CD4-positive, alpha-beta T cell treated with Interleukin-15 for 4 hours (primary cell): ENCODE measurements at places on chromosomes 16 and 17.
A peak's percentile ranks its signal among the peaks of the same experiment; 100 is the strongest.

DNA sequence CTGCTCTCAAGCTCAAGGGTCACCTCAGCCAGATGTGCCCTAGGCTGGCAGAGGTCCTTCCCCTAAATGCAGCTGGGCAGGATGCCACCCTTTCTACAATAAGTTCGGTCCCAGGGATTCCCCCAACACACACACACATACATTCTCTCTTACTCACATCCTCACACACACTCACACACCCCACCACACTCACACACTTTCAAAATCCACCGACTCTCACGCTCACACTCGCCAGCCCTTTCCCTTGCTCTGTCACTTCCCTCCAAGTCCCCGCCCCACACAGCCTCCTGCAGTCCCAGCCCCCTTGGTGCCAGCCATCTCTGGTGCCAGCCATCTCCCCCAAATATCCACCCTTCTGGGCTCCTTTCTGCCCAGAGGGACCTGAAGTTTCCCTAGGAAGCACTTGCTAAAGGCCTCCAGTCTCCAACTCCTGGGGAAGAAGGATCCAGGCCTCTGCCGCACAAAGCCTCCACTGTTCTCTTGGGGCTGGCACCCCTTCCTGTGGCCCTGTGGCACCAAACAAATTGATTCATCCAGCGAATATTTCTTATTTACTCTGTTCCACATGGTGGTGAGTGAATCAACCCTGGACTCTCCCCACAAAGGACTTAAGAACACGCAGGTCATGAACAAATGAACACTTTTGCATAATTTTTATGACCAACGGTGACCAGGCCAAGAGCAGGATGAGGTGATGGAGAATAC lies 3.8 kb upstream of the USP36 start:
- DNase-seq = no peak

DNA sequence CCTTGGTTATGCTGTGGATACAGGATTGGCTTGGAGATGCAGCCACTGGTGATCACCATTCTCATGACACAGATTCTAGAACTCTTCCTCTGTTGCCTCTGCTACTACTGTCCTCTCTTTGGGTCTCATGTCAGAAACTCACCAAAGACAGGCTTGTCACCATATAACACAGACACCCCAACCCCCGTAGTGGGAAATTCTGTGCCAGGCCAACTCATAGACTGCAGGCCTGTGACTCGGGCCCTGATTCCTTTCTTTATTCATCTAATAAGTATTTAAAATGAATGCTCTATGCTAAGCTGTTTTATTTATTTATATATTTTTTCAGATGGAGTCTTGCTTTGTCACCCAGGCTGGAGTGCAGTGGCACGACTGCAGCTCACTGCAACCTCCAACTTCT lies 9.5 kb downstream of the CYB5D2 start:
- DNase-seq = no peak

- no peak for DNase-seq
Observed at GRCh38 chr16:83932955-83933673, 19.9 kb upstream of the OSGIN1 start.

GRCh38 chr16:21673469-21673868 lies 9.7 kb downstream of the OTOA start:
- DNase-seq = no peak

GRCh38 chr16:81942007-81942601 lies 69.2 kb downstream of the SDR42E1 start:
- no peak for DNase-seq

DNA sequence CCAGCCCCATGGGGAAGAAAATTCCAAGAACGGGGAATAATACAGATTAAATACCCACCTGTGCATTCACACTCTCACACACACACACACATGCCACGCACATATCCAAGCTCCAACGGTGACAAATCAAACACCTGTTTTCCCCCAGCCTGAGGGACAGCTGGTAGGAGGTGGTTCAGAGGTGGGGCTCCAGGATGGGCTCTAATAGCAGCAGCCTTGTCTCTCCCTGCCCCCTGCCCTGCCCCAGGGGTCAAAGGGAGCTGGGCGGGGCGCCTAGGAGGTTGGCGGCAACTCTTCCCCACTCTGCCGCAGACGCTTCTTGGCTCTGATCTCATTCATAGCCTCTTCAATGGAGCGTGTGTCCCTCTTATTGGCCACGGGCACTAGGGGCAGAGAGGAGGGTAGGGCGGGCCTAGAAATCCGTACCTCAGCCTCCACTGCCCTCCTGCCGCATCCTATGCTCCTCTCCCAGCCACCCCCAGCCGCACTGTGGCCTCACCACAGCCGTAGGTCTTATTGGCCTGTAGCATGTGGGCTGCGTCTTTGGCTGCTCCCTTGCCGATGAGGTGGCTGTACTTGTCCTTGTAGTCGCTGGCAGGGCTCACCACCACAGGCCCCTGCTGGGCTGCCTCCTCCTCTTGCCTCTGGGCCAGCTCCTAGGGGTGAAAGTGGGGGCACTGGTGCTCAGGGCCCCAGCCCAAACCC lies 8.2 kb downstream of the SPAG7 start:
- DNase-seq = no peak

DNA sequence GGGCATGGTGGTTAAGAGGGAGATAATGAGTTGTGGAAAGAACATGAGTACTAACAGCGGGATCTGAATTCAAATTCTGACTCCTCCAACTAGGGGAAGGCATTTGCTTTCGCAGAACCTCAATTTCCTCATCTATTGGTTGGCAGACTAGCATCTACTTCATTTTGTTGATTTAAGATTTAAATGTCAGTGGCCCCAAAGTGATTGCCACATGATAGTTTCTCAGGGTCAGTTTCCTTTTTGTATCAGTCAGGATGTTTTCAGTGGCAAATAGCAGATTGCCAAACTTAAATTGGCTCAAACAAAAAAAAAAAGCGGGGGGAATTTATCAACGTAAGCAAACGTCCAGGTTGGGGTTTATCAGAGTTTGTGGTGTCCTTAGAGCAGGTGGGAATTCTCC lies 25.1 kb upstream of the NOS2 start:
- DNase-seq = no peak

- DNase-seq = no peak
Observed at GRCh38 chr17:10177913-10178505, 20.4 kb downstream of the GAS7 start.

DNA sequence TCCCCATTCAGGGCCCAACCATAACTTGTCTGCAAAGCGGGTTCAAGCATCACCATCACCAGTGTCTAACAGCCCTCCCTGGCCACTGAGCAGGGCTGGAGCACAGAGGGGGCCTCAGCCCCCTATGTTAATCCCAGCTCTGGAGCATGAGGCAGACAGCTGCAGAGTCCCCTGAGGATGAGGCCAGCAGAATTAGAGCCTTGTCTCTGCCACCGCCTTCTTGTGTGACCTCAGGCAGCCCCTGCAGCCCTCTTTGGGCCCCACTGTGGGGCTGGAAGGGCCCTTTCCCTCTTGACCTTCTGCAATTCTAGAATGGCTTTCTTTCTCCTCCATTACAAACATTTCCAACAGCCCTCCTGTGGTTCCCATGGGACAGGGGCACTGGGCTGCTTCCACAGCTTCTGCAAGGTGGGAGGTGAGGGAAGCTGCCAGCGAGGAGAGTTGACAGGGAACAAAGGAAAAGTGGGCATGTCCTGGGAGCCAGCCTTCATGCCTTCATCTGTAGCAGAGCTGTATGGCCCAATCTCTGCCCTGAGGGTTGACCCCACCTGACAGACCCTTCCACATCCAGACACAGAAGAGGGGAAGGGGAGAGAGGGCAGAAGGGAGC lies 65.7 kb downstream of the TMEM132E start:
- no peak for DNase-seq

GRCh38 chr16:23296994-23297393 lies 5.1 kb upstream of the SCNN1B start:
- DNase-seq = no peak

DNA sequence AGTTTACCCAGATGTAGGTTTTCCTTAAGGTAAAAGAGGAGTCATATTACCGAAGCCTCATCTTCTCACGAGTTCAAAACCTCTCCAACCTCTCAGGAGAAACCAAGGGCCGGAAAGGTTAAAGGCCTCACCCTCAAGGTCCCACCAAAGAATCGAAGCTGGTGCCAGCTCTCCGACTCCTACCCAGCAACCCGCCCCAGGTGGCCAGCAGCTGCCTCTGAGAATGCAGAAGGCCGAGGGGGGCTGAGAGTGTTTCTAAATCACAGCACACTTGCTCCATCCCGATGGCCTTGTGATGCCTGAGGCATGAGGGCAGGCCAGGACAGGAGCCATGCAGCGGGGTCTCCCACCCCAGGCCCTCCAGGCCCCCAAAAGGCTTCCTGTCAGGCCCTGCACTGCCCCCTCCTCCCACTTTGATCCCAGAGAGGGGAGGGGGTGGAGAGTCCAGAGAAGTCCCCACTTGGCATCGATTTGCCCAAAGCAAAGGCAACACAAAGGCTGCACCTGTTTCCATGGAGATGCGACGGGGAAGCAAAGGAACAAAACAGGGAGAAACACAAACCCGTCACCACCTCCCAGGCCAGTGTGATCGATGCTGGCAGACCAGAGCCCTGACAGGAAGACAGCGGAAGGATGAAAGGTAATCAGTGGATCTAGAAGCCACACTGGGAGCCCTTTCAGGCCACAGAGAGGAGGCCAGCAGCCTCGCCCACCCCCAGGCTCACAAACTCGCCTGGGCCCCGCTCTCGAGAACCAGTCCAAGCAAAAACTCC lies 39.0 kb downstream of the CUEDC1 start:
- no peak for DNase-seq

GRCh38 chr16:11870399-11870798 lies 19.1 kb upstream of the RSL1D1 start:
- no peak for DNase-seq

- DNase-seq = no peak
Observed at GRCh38 chr17:67620636-67621035, 97.1 kb upstream of the NOL11 start.

DNA sequence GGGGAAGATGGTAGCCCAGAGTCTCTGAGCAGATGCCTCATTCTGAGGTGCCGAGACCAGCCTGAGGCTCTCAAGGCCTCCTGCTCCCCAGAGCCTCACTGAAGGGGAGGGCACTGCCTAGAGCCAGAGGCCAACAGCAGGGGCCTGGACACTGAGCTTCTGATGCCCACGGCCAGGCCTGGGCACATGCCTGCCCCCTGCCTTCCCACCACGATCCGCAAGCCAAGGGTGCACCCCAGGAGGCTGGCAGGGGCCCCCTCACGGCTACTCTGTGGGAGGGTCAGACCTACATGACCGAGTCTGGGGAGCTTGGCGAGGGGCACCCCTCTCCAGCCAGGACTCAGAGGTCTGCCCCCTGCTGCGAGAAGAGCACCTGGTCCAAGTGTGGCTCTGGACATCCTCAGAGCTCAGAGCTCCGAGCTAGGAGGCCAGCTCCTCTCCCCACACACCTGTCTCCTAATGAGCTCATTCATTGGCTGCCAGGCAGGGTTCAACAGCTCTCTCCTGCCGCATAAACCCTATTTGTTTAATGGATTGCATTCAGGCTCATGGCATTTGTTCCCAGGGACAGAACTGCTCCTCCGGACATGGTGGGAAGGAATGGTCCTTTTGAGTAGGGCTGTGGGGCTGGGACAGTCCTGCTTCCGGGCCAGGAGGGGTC lies 13.9 kb downstream of the OTOP3 start:
- DNase-seq = no peak

DNA sequence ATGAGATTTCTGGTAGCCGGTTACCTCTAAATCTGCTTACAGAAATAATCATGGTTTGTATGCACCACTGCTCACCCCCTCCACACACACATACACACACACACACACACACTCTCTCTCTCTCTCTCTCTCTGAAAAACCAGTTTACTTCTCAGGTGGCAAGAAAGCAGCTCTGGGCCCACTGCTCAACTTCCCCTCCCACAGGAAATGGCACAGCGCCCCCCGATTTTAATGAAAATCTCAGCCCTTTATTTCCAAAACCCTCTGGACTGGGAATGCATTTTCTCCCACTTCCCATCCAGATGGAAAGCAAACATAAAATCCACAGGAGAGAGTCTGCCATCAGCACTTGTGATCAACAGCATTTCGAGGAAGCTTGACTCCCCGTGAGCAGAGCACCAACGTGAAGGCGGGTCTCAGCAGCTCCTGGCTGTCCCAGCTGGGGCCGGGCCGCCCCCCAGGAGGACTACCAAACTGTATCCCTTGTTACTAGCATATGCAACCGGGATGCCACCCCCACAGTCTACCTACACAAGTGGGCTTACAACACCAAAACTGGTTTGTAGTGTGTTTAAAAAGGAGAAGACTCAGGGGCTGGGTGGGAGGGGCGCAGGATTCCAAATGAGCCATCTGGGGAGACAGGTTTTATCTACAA lies 121.1 kb downstream of the SLC39A11 start:
- DNase-seq = no peak

- peak; percentile 52 for DNase-seq
Observed at GRCh38 chr16:87874639-87875427, 5.5 kb upstream of the SLC7A5 start.

DNA sequence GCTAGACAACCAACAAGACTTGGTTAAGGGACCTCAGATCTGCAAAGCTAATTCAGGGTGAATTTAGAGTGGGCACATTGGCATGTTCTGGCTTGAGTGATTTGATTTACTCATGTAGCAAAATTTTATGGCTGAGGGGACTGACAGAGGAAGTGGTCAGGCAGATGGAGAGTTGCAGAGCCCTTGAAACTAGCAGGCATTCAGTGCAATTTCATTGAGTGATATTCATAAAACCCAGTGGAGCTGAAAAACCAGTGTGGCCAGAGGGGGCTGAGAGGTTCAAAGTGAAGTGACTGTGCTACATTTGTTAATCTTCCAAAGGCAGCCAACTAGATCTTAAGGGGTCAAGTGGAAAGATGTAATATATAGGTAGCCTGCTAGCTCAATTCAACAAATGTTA lies 2.2 kb upstream of the TMEM94 start:
- DNase-seq = no peak

DNA sequence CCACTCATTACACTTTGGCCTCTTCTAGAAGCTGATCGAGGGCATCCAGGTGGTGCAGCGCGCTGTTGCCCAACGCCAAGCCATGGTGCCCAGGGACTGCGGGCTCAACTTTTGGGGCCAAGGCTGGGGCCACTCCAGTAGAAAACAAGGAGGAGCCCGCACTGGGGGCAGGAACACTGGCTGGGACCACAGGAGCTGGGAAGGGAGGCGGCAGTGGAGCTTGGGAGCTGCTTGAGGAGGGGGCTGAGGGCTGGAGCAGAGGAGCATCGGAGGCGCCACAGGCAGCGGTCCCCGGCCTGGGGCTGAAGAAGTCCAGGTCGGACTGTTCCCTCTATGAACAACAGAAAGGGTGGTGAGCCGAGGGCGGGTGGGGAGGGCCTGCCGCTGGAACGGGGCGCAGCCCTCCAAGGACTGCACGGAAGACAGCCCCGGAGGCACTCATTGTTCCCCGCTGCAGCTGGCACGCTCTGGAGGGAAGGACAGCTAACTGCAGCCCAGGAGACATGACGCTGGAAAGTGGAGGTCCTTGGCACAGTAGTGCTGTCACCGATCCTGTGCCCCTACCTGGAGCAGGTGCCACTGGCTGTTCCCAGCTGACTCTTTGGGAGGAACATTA lies 21.5 kb downstream of the GGA3 start:
- DNase-seq = no peak

- no peak for DNase-seq
Observed at GRCh38 chr17:61245706-61246135, 153.9 kb upstream of the TBX2 start.
